ENCODE measurements at places on chromosomes 5 and 9. TPM values are rescaled to one million over a fixed set of nuclear protein-coding genes. Genes with fewer than 3 reads are reported as not detected.

Gene INSL6
- not detected for total RNA-seq

Gene PTGES
- total RNA-seq = 0.20 TPM

Gene FRMPD1
- total RNA-seq = not detected

Gene PITX1
- not detected for total RNA-seq

Gene SPATA31A3
- total RNA-seq = not detected

Gene SPINK13
- not detected for total RNA-seq

Gene ANKRD18A
- total RNA-seq = 3.9 TPM

Gene ADCY2
- not detected for total RNA-seq

Gene PKD2L2
- not detected for total RNA-seq

Gene PMPCA
- 124 TPM for total RNA-seq

Gene KCTD16
- total RNA-seq = 0.31 TPM

Gene ANKDD1B
- total RNA-seq = not detected

Gene SPAG8
- total RNA-seq = 1.0 TPM

Gene HNRNPK
- 874 TPM for total RNA-seq

Gene OCLN
- 0.40 TPM for total RNA-seq

Gene OXCT1
- 80.6 TPM for total RNA-seq

Gene TAS2R1
- not detected for total RNA-seq

Gene RGS14
- total RNA-seq = 38.9 TPM

Gene PCDHB5
- total RNA-seq = not detected

Gene MCTP1
- 1.1 TPM for total RNA-seq

Gene CDH9
- total RNA-seq = not detected

Gene CMBL
- total RNA-seq = 2.4 TPM

Gene PCDHA7
- not detected for total RNA-seq

Gene PCDHA1
- not detected for total RNA-seq

Gene PLPP7
- 0.35 TPM for total RNA-seq

Gene PLAC8L1
- total RNA-seq = 0.36 TPM

Gene POLR3G
- total RNA-seq = 25.7 TPM

Gene GMCL2
- not detected for total RNA-seq

Gene SH3RF2
- total RNA-seq = not detected

Gene SMIM32
- total RNA-seq = not detected

Gene NR6A1
- 1.2 TPM for total RNA-seq

Measured in activated naive CD8-positive, alpha-beta T cell treated with anti-CD3 and anti-CD28 coated beads for 36 hours (primary cell).